ENCODE measurements at places on chromosomes 16 and 17.

DNA sequence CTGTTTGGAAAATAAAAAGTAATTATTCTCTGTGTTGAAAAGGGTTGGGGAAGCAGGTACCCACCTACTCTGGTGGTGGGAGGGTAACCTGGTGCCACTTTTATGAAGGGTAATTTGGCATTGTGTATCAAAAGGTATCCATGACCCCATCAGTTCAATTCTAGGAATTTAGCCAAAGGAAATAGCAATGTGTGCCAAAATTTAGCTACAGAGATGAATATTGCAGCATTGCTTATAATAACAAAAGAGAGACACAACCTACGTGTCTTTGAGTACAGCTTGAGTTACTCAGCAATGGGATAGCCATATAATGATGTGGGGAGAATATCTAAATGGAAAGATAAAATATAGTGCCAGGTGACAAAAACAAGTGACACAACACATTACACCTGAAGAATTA lies 170.7 kb downstream of the NTN1 start:
- DNase-seq, result no peak

DNA sequence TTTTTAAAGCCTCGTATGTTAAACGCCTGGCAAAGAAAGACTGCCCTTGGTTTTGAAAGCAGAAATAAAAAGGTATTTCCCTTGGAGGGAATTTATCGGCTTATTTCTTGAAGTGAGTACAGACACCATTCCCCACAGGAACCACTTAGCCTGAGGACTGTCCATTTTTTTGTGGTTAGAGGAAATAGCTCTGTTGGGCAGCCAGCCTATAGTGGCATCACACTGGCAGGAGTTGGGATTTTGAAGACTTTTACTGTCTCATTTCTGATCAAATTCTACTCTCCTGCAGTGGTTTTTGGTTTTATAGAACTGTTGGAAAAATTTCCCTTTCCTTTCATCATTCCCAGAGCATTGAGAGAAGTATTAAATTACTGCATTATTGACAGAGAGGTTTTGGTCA lies 34.1 kb upstream of the CDC6 start:
- DNase-seq, result no peak

GRCh38 chr16:88919936-88920335 lies 53.5 kb upstream of the PABPN1L start:
- no peak for DNase-seq

GRCh38 chr16:72474501-72475123 lies 302.7 kb upstream of the PMFBP1 start:
- DNase-seq, result peak; percentile 41

DNA sequence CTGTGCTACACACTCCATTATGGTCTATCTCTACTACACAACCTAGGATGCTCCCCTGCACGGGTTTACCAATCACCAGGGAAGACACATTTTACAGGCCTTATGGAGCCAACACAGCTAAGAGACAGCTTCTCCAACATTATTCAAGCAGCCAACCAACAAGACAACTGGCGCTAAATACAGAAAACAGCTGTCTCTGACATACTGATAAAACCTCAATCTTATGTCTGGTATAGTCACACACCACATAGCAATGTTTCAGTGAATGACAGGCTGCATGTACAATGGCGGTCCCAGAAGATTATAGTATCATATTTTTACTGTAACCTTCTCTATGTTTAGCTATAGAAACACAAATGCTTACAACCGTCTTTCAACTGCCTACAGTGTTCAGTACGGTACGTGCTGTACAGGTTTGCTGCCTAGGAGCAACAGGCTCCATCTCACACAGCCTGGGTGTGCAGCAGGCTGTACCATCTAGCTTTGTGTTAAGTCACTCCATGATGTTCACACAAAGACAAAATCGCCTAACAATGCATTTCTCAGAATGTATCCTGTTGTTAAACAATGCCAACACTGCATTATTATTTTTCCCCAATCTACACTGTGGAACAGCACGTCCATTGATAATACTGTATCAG lies 10.9 kb downstream of the USP22 start:
- DNase-seq, result no peak
